ENCODE measurements at places on chromosomes 12 and 14.

- DNase-seq = no peak
Observed at GRCh38 chr14:32813401-32813800, 125.3 kb upstream of the NPAS3 start.

DNA sequence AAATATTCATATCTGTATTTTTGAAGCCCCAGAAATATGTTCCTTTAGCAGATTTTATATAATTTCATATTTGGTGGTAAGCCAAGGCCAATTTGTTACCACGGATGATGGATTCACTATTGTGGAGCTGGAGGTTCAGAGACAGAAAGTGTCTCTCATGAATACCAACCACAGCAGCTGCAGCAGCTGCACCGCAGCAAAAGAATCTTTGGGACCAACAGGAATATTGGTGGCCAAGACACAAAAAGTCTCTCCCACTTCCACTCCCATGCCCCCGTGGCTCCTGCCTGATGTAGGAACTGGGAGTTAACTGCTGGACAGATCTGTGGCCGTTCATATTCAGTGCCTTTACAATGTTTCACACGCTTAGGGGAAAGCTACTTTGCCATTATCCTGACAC, 155.3 kb downstream of the ADAMTS20 start:
- DNase-seq = no peak

GRCh38 chr14:81382517-81383225, 17.5 kb downstream of the STON2 start:
- no peak for DNase-seq

GRCh38 chr14:23605931-23606585, 27.5 kb upstream of the JPH4 start:
- no peak for DNase-seq

- DNase-seq = no peak
Observed at GRCh38 chr14:97097296-97097695, 300.1 kb downstream of the VRK1 start.

- DNase-seq = peak; percentile 24
Observed at GRCh38 chr14:57833323-57833722, 32.6 kb downstream of the SLC35F4 start.

GRCh38 chr12:105206686-105207374, 29.1 kb downstream of the APPL2 start:
- DNase-seq = no peak

- no peak for DNase-seq
Observed at GRCh38 chr12:99224237-99224636, 423.3 kb upstream of the GARIN6 start.

- DNase-seq = no peak
Observed at GRCh38 chr14:60652674-60653651, 3.7 kb upstream of the SIX1 start.

DNA sequence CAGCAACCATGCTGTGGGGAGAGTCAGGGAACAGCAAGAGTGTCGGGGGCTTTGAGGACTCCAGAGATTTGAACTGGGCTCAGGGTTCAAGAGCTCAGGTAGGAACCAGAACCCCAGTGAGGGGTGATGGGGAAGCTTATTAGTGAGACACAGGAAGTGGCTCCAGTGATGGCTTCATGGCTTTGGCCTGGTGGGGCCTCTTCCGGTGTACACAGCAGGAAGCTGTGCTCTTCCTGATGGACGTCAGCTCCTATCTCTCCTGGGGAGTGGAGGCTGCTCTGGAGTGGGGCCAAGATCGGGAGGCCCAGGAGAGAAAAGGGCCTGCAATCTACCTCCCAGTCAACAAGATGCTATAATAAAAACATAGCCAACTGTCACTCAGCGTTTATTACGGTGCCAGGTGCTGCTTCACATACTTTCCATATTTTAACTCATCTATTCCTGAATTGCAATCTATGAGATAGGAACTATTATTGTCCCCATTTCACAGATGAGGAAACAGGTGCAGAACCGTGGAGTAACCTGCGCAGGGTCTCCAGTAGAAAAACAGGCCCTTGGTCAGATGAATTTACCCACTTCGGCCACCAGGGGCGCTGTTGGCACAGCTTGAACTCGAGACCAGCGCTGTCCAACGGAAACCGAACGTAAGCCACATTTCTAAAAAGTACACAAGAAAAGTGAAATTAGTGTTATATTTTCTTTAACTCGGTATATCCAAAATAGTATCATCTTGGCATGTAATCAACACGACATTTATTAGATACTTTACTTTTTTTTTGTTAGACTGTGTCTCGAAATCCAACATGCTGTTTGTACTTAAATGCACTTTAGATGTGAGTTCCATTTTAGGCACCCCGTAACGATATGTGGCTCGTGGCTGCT, 63.6 kb upstream of the DLK1 start:
- DNase-seq = peak; percentile 54

DNA sequence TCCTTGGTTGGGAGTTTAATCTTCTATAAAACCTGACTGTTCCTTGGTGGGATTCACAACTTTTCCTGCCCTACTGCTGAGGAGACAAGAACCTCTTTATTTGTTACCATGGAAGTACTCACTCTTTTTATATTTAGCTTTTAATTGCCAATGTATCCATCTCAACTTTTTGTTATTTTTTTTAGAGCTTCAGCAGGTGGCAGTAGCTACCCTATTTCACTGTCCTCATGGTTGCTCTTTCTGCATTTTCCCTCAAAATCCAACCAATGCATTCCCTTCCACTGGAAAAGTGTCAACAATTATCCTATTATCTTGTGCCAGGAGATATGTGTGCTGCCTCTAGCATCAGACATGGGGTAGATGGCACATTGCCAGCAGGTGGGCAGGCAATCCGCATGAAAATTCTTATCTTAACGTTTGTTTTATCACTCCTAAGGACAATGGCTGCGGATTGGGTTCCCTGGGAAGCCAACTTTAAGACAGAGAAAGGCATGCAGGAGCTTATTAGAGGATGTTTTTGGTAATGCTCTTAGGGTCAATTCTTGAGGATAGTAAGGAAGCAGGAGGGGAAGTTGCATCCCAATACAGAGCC, 406.4 kb downstream of the SNAPC1 start:
- no peak for DNase-seq

GRCh38 chr14:60884134-60884533, 96.7 kb downstream of the TRMT5 start:
- no peak for DNase-seq

- no peak for DNase-seq
Observed at GRCh38 chr12:75658286-75658685, 146.9 kb upstream of the KRR1 start.

GRCh38 chr14:34971381-34971780, 11.4 kb upstream of the SRP54 start:
- no peak for DNase-seq

DNA sequence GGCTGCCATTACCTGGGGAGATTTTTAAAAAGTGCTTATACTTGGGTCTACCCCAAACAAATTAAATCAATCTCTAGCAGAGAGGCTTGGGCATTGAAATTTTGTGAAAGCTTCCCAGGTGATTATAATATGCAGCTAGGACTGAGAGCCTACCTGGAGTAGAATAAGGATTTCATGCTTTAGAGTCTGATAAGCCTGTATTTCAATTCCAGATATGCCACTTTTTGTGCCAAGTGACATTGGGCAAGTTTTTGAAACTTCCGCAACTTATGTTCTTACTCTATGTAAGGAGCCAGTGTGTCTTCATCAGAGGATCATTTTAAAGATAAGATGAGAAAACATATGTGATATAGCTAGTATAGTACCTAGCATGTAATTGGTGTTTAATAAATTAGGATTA, 159.8 kb upstream of the LRIG3 start:
- DNase-seq = no peak

DNA sequence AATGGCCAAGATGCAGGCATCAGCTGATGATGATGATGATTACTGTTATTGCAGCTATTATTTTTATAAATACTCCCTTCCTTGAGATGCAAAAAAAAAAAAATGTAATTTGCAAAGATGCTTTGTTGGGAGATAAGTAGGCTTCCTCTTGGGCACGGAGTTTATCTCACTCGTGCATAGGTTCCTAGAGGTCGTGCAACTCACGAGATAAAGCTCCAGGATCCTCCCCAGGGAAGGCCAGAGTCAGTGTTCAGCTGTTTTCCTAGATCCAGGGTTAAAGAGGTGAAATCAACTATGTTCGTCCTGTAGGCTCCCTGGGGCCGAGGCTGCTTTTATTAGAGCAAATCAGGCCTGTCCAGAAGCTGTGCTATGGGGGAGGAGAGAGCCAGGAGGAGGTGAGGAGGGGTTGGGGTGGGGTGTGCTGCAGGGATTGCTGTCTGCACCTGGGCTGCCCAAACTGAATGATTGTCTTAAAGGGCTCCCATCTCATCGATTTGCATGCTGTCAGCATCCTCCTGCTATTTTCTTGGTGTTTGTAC, 270.3 kb downstream of the NRXN3 start:
- no peak for DNase-seq

DNA sequence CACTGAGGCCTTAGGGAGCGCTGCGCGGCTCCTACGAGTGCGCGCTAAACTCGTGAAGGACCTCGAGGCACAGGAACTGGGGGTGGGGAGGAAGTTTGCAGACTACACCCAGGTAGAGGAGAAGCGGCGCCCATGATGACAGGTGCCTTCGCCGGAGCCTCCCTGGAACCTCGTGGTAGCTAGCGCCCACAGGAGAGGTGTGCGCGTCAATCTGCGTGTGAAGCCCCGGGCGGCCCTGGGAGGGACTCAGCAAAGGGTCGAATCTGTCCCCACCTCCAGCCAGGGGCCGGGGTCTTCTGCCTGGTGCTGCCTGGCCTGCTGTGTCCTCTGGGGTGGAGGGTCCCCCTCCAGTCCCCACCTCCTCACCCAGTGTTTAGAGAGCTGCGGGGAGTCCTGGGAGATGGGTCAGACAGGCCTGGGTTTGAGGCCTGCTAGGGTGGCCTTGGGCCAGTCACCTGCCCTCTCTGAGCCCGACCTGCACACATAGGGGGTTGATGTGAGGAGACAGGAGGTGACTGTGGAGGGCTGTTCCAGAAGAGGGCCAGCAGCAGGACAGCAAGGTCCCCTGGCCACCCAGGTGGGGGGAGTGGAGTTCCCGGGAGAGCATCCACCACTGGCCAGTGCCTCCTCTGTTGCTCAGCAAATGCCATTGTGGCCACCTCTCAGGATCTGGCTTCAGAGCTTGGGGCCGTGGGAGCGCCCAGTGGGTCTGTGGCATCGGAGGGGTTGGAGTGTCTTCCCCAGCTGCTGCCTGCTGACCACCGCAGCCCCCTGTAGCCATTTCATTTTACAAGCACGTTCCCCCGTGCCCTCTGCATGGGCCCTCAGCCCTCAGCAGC, 20.2 kb upstream of the KIF26A start:
- DNase-seq = no peak

DNA sequence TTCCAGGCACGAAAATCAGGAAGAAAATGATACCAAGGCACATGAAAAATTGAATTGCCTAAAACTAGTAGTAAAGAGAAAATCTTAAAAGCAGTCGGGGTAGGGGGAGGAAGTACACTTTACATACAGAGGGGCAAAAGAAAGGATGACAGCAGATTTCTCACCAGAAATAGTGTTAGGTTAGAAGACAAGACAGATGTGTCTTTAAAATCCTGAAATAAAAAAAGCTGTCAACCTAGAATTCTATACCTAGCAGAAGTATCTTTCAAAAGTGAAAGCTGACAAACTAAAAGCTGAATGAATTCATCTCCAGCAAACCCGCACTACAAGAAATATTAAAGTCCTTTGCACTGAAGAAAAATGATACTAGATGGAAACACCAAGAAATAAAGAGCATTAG, 280.4 kb downstream of the FOXN3 start:
- no peak for DNase-seq

DNA sequence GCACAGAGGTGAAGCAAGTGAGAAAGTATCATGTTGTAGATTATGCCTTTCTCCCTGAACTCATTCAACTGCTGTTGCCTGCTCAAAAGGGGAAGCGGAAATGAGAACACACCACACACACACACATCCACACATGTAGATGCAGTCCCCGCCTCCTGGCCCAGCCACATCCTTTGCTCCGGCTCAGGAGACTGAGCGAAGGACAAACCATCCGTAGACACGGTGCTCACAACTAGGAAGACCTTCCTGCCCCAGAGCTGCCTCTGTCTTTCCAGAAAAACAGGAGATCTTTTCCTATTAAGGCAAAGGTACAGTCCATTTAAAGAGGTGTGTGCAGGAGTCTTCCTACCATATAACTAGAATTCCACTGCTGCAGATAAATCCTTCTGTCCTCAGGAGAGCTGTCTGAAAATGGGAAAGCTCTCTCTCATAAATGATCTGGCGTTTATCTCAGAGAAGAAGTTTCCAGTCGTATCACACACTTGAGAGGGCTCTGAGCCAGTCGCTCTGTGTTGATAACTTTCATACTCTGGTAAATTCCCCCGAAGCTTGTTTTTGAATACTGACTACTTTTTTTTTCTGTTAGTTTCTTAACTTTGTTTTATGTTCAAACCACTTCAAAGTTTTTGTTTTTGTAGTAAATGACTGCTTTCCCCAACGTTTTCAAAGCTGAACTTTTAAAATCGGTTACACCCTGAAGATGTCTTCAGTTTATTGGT, at the start of gene TESPA1:
TSS of gene TESPA1 (minus strand) at position 105 of the 719 bp plus-strand sequence. CDS start 10,200 bp downstream, outside the sequence.
- no peak for DNase-seq

DNA sequence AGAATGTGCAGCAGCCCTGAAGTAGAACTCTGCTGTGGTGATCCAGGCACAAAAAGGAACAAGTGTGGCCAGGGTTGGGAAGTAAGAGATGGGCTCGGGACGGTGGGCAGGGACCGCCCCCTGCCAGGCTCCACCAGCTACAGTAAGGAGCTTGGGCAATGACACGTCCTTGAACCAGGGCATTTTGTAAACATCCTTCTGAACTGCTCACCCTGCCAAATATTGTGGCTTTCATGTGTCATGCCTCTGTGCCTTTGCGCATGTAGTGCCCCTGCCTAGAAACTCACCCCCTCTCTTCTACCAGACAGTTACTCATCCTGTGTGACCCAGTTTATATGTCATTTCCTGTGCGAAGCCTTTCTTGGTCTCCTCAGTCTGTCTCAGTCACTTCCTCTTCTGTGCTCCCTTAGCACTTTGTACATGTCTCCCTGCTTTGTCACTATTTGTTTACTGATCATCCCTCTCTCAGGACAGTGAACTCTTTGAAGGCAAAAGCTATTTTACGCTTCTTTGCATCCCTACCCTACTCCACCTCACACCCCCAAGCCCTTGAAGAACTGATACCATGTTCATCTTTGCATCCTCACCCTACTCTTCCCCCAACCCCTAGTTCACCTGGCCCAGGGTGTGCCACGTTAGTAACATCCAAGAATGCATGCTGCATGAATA, 108.9 kb upstream of the PLEKHG7 start:
- DNase-seq = no peak

- no peak for DNase-seq
Observed at GRCh38 chr12:59031313-59031712, 111.0 kb upstream of the LRIG3 start.

DNA sequence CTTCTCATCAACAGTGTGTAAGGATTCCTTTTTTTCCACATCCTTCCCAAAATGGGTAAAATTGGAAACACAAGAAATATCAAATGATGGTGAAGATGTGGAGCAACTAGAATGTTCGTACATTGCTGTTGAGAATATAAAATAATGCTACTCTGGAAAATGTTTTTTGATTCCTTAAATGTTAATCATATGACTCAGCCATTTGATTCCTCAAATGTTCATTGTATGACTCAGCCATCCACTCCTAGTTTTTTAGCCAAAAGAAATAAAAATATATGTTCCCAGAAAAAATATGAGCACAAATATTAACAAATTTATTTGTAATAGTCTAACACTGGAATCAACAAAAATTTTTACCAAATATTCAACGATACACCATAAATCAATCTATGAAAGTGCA, 1108.6 kb downstream of the LRFN5 start:
- no peak for DNase-seq
